ENCODE measurements at places on chromosomes 4 and X. TPM values are rescaled to one million over a fixed set of nuclear protein-coding genes. Genes with fewer than 3 reads are reported as not detected.

GRCh38 chr4:72843466-72843865 lies 226.1 kb downstream of the COX18 start:
- no peaks in the 10 kb centered on the region for H3K36me3 ChIP-seq
- H3K4me3 ChIP-seq, result no peak overlapping the region
- no peak for DNase-seq

PTCHD1 gene
- total RNA-seq, result 1.4 TPM

DNA sequence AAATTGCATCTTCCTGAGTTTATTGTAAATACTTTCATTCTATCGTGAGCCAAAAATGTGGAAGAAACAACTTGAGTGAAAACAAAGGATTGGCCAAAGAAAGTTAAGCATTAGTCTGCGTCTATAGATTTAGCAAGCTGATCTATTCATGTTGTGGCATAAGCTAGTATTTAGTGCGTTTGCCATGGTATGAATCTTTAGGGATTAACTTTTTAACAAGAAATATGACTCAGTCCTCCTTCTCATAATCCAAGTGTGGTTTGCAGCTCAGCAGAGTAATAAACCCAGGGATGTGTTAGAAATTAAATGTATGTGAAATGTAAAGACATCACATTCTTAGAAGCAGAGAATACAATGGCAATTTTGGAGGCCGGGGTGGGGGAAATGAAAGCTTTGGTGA lies 1110.9 kb downstream of the NLGN4X start:
- no peaks in the 10 kb centered on the region for H3K36me3 ChIP-seq
- no peak for DNase-seq
- no peaks in the 10 kb centered on the region for H3K4me1 ChIP-seq

- no peak overlapping the region for H3K27ac ChIP-seq
- peaks cover 70% of the 10 kb centered on the region for H3K36me3 ChIP-seq
- no peaks in the 10 kb centered on the region for H3K4me1 ChIP-seq
- no peak for DNase-seq
- no peaks in the 10 kb centered on the region for H3K27me3 ChIP-seq
These were observed 65.3 kb upstream of the NDUFC1 start for GRCh38 chr4:139367421-139368090.

DNA sequence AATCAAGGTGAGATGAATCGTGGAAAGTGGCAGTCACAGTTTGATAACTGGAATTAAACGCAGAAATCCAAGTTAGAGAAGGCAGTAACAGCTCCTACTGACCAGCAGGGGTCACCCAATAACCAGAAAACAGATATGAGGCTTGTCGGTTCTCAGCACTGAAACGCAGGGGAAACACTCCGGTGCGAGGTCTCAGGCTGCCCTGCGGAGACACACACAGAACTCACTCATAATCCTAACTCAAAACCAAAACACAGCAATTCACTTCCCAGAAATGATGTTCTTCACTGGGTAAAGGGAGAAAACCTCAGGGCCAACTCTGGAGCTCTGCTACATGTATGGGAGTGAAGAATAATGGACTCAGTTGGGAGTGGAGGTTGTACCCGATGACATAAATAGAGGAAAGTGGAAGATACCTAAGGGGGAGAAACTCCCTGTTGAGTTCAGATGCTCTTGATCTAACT lies 384.4 kb downstream of the RAPGEF2 start:
- H3K4me3 ChIP-seq, result no peak overlapping the region
- peak; percentile 76 for DNase-seq
- H3K27ac ChIP-seq, result no peak overlapping the region
- 0 out of 2 replicates have a peak, but pooled peaks cover 2% of the 10 kb centered on the region for H3K4me1 ChIP-seq

GPRASP1 gene
- total RNA-seq, result 3.2 TPM

FRMPD4 gene
- total RNA-seq, result 0.18 TPM

DNA sequence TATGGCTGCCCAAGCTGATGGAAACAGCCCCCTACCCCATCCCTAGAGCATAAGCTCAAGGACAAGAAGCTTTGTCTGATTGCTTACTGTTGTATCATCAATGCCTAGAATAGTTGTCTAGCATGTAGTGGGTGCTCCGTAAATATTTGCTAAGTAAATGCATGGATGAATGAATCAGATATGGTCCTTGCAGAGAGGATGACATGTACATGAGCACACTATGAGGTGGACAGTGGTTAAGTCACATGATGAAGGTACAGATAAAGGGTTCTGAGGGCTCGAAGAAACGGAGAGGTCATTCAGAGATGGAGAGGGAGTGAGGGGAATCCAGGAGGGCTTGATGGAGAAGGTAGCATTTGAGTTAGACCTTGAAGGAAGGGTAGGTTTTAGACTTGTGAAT lies 214.2 kb downstream of the RBMX2 start:
- no peak for DNase-seq
- H3K36me3 ChIP-seq, result no peaks in the 10 kb centered on the region
- H3K4me1 ChIP-seq, result no peaks in the 10 kb centered on the region
- H3K27me3 ChIP-seq, result no peaks in the 10 kb centered on the region

DNA sequence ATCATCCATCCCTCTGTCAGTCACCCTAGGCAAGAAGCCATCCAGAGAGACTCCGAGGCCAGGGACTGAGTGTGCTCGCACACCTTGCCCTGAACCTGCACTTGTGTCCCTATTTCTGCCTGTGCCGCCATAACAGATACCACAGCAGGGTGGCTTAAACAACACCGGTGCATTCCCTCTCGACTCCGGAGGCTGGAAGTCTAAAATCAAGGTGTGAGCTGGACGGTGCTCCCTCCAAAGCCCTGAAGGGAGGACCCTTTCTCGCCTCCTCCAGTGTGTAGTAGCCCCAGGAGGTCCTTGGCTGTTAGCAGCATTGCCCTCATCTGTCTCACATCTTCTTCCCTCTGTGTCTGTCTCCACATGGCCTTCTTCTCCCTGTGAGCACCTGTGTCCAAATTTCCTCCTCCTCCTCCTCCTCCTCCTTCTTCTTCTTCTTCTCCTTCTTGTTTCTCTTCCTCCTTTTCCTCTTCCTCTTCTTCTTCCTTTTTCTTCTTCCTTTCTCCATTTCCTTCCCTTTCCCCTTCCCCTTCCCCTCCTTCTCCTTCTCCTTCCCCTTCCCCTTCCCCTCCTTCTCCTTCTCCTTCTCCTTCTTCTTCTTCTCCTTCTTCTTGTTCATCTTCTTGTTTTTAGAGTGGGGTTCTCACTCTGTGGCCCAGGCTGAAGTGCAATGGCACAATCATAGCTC lies 98.1 kb upstream of the ENPP6 start:
- peaks cover 5% of the 10 kb centered on the region for H3K4me1 ChIP-seq
- no peak overlapping the region for H3K27ac ChIP-seq
- H3K4me3 ChIP-seq, result no peak overlapping the region
- H3K27me3 ChIP-seq, result no peaks in the 10 kb centered on the region
- DNase-seq, result no peak

SSX4B gene
- not detected for total RNA-seq

BEX1 gene
- 51.7 TPM for total RNA-seq

GRCh38 chr4:6463311-6464289 lies 8.8 kb downstream of the PPP2R2C start:
- H3K27me3 ChIP-seq, result no peaks in the 10 kb centered on the region
- H3K4me3 ChIP-seq, result no peak overlapping the region
- no peak overlapping the region for H3K27ac ChIP-seq
- peak; percentile 42 for DNase-seq
- H3K4me1 ChIP-seq, result no peaks in the 10 kb centered on the region

- no peak for DNase-seq
- no peak overlapping the region for H3K27ac ChIP-seq
- H3K4me1 ChIP-seq, result no peaks in the 10 kb centered on the region
- no peaks in the 10 kb centered on the region for H3K36me3 ChIP-seq
- no peaks in the 10 kb centered on the region for H3K27me3 ChIP-seq
These were observed 154.8 kb upstream of the SLIT2 start for GRCh38 chr4:20096911-20097310.

GRIA3 gene
- total RNA-seq, result 2.4 TPM

DNA sequence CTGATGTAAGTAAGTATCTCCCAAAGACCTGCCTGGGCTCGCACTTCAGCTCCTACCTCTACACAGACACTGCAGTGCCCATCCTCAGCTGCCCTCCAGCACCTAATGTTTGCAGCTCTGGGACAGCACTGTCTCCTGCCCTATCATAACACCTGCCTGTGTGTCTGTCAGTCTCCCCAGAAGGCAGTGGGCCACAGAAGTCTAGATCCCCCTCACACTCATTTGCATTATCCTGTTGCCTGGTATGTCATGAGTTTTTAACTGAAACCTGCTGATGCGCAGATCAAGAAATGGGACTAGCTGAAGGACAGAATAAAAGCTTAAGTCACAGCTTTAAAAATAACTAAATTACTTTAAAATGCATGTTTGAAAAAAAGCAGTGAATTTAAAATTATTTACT lies 43.0 kb downstream of the LRP2BP start:
- peaks cover 45% of the 10 kb centered on the region for H3K36me3 ChIP-seq
- H3K4me3 ChIP-seq, result no peak overlapping the region
- H3K4me1 ChIP-seq, result no peaks in the 10 kb centered on the region
- no peaks in the 10 kb centered on the region for H3K27me3 ChIP-seq
- no peak overlapping the region for H3K27ac ChIP-seq

GRCh38 chr4:64781737-64782326 lies 372.6 kb upstream of the TECRL start:
- H3K4me1 ChIP-seq, result peaks cover 4% of the 10 kb centered on the region
- H3K27me3 ChIP-seq, result no peaks in the 10 kb centered on the region
- H3K36me3 ChIP-seq, result no peaks in the 10 kb centered on the region
- no peak overlapping the region for H3K27ac ChIP-seq
- no peak overlapping the region for H3K4me3 ChIP-seq
- no peak for DNase-seq

GAGE12J gene
- total RNA-seq, result not detected

CPZ gene
- total RNA-seq, result 36.4 TPM

NALF2 gene
- 11.2 TPM for total RNA-seq

DNA sequence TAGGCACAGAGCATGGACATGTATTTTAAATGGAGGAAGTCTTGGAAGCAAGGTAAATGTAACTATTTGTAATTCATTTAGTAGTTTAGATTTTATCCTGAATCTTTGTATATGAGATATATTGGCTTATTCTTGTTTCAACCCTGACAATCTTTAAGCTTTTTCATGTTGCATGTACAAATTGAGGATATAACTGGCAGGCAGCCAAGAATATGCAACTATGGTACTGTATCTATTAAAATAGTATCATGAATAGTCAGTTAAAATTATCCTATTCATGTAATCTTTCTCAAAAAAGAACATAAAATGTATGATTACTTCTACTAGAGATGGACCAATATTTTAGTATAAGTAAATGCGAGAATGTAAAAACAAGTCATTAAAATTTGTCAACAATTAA lies 1141.5 kb downstream of the PCDH18 start:
- DNase-seq, result no peak
- no peak overlapping the region for H3K4me3 ChIP-seq
- no peaks in the 10 kb centered on the region for H3K27me3 ChIP-seq
- H3K4me1 ChIP-seq, result no peaks in the 10 kb centered on the region
- H3K36me3 ChIP-seq, result peaks cover 3% of the 10 kb centered on the region
- no peak overlapping the region for H3K27ac ChIP-seq

DNA sequence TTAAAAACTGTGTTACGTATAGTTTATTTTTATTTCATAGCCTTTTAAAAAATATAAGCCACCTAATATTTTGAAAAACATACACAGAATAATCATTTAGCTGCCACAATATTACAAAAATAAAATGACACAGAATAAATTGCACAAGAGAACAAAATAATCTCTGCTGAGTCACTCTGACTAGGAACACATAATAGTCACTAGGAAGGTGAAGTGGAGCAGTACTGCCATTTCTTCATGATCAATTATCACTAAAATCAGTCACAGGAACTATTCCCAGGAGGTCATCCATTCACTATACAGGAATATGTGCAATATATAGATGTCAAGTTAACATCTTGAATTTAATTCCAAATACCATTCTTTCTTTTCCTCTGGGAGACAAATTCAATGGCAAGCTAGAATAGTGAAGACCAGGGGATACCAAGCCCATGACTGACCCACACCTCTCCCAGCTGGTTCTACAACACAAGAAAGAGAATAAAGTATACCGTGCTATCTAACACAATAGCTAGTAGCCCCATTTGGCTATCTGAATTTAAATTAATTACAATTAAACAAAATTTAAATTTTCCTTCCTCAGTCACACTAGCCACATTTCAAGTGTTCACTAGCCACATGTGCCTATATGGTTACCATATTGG lies 5.9 kb downstream of the SMIM43 start:
- no peak for DNase-seq
- peaks cover 11% of the 10 kb centered on the region for H3K27me3 ChIP-seq
- H3K36me3 ChIP-seq, result no peaks in the 10 kb centered on the region
- H3K4me3 ChIP-seq, result no peak overlapping the region

- peaks cover 21% of the 10 kb centered on the region for H3K36me3 ChIP-seq
- no peak overlapping the region for H3K4me3 ChIP-seq
- no peaks in the 10 kb centered on the region for H3K27me3 ChIP-seq
These were observed 14.7 kb downstream of the DCK start for GRCh38 chr4:71008196-71008595.

GPR34 gene
- total RNA-seq, result not detected

DNA sequence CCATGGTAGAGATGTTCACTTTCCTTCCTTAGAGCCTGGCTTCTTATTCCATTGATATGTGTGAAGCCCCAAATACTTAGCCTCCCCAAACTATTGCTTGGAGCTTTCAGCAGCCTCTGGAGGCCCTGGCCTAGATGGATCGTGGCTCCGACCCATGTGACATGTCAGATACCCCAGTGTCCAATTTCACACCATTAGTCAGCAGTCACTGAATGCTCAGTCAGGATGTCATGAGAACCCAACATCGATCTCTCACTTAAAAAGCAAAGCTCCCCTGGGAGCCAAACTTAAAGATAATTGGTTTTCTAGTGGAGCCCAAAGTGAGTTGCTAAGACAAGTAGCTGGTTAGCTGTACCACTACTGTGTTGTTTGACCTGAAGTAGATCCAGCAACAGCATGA lies 41.6 kb upstream of the IGSF1 start:
- H3K27ac ChIP-seq, result no peak overlapping the region
- H3K27me3 ChIP-seq, result no peaks in the 10 kb centered on the region
- H3K36me3 ChIP-seq, result peaks cover 8% of the 10 kb centered on the region

DNA sequence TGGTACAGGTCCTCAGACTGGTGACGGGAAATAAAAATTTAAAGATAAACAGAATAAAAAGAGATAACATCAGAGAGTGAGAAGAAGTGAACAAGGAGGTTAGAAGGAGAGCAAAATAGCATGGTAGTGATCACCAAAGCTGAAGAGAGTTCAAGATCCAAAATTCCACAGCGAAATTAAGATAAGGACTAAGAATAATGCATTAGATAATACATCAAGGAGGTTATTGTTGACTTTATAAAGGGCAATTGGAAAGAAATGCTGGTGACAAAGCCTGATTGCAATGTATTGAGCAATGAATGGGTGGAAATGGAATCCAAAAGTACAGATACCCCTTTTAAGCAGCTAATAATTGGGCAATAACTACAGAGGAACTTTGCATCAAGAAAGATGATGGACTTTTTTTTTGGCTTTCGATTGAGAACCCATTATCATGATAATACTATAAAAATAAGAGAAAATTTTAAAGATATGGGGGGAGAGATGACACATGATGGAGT lies 101.6 kb upstream of the MAP9 start:
- H3K4me1 ChIP-seq, result no peaks in the 10 kb centered on the region
- H3K27ac ChIP-seq, result no peak overlapping the region
- no peak overlapping the region for H3K4me3 ChIP-seq
- no peaks in the 10 kb centered on the region for H3K36me3 ChIP-seq

- H3K4me1 ChIP-seq, result peaks cover 2% of the 10 kb centered on the region
- DNase-seq, result no peak
- no peaks in the 10 kb centered on the region for H3K27me3 ChIP-seq
- no peak overlapping the region for H3K27ac ChIP-seq
- no peaks in the 10 kb centered on the region for H3K36me3 ChIP-seq
These were observed 32.3 kb downstream of the CHRNA9 start for GRCh38 chr4:40367451-40367850.

Measured in H9 (cell line).